ENCODE measurements at places on chromosomes 5 and 9. TPM values are rescaled to one million over a fixed set of nuclear protein-coding genes. Genes with fewer than 3 reads are reported as not detected.
A peak's percentile ranks its signal among the peaks of the same experiment; 100 is the strongest.

Gene INSYN2B
- polyA plus RNA-seq: 17.1 TPM

Gene QRFP
- polyA plus RNA-seq: not detected

Gene TTC16
- polyA plus RNA-seq: not detected

Gene PAPPA
- polyA plus RNA-seq: 0.41 TPM

Gene ADAMTS6
- polyA plus RNA-seq: 16.2 TPM

Gene ECM2
- polyA plus RNA-seq: 0.03 TPM

Gene DDX4
- not detected for polyA plus RNA-seq

Gene FABP6
- polyA plus RNA-seq: not detected

- DNase-seq: no peak
Measured at GRCh38 chr9:129544761-129545160, 76.1 kb downstream of the C9orf50 start.

- no peak for DNase-seq
Measured at GRCh38 chr9:31045810-31046209, 1338.6 kb upstream of the ACO1 start.

GRCh38 chr9:112933696-112934095 lies 43.0 kb upstream of the SLC46A2 start:
- DNase-seq: no peak

DNA sequence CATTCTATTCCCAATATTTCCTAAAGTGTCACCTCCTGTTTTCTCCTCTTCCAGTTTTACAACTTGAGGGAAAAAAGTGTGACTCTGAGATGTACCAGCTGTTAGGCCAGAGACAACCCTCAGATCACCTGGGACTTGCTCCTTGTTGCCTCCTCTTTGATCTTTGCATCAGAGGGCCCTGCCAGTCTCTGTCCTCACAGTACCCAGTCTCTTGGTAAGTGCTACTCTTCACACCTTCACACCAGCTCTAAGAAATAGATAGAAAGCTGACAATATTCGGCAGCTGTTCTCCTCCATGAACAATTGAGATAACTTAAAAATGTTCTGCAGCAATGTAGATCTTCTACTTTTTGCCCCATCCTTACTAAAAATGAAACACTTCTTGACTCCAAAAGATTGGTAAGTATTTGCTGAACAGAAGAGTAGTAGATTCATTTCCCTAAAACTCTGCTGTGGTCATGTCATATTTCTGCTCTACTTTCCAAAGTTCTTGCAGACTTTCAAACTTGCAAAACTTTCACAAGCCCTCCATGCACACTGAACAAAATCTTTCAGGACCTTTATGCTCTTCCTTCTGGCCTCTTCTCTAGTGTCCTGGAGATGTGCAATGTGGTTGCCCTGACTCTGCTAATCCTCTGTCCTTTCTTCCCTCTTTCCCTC lies 188.6 kb downstream of the SNX18 start:
- no peak for DNase-seq

DNA sequence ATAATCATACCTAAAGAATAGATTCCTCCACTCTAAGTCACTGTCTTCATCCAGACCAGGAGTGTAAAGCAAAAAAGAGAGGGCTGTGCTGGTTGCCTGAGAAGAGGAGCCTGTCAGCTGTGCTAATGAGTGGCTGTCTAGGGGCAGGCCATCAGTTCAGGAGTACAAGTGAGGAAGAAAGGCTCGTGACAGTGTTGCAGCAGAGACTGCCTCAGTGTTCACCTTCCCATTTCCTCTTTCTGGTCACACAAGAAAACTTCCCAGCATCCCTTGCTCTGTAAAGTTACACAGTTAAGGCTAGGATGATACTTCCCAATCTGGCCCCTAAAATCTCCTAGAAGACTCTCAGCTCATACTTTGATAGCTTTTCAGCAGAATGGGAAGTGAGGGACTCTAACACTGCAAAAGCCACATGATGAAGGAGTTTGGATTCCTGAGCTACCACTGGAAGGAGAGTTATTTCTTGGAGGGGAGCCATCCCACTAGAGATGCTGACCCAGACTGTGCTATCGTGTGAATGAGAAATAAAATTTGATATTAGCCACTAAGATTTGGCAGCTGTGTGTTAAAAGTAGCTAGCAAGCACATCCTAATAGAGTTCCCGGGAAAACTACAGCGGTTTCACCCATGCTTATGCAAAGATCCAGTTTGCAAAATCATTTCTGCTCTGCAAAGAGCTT lies 67.1 kb downstream of the ADAMTS12 start:
- DNase-seq: no peak

DNA sequence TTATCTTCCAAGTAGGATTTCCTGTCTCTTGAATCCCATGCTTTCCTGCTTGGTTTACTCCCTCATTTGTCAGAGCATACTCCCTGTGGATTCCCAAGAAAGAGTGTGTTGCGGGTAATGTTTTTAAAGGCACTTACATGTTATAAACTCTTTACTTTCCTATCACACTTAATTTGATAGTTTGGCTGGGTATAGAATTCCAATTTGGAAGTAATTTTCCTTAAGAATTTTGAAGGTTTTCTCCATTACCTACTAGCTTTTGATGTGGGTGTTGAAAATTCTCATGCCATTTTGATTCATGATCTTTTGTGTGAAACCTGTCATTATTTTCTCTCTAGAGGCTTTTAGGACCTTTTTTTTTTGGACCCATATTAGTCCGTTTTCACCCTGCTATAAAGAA lies 47.2 kb upstream of the PITX1 start:
- no peak for DNase-seq

DNA sequence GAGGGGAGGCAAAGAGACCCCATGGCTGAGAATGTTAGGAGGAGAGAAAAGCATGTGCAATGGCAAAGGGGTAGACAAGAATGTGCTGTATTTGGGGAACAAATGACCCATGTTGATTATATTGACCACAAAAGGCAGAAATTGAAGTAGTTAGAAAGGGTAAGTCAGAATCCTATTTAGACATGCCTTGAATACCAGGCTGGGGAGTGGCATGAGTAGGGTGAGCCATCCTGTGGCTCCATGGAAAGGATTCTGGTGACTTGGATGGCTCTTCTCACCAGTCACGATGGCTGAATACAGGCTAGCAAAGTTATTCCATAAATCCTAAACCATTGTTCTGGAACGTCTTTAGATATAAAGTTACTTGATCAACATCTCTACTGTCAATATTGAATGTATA lies 73.4 kb upstream of the MEF2C start:
- DNase-seq: no peak

DNA sequence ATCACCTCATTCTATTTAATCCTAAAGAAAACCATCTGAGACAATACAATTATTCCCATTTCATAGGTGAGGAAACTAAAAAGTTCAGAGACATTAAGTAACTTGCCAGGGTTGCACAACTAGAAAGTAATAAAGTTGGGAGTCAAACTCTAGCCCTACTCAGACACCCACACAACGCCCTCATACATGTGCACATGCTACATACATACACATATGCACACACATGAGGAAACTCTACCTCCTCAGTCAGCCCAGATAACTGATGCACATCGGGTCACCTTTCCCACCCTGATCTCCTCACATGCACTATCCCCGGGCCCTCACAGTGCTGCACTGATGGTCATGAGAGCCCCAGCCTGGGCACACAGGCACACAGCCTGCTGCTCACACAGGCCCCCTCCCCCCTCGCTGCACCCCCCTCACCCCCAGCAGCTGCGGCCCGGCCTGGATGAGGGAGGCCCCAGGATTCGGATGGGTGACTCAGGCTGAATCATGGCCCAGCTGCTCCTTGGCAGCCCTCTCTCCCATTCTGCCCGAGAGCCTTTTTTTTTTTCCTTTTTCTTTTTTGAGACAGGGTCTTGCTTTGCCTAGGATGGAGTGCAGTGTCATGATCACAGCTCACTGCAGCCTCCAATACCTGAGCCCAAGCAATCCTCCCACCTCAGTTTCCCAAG lies 5.0 kb upstream of the GPRIN1 start:
- peak; percentile 80 for DNase-seq

GRCh38 chr9:123620239-123620638 lies 264.2 kb downstream of the CRB2 start:
- no peak for DNase-seq

DNA sequence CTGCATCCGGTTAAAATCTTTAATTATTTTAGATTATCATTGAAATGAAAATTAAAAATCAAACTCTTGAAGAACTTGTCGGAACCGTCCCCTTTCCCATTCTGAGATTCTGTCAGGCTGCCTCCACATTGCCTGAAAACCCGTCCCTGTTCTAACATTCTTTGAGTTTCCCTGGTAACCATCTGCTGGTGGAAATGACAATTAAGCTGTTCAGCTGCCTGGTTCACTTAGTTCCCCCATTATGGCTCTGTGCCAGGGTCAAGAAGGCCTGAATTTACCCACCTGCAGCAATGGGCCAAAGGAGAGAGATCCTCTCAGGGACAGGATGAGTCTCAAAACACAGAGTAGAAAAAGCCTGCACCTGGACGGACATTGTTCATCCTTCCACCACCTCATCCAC lies 11.8 kb upstream of the TCOF1 start:
- no peak for DNase-seq

GRCh38 chr9:70883056-70883455 lies 238.4 kb downstream of the TRPM3 start:
- peak; percentile 44 for DNase-seq

GRCh38 chr5:142152384-142152732 lies 43.8 kb downstream of the NDFIP1 start:
- no peak for DNase-seq

GRCh38 chr9:130101915-130102314 lies 48.2 kb downstream of the GPR107 start:
- no peak for DNase-seq

DNA sequence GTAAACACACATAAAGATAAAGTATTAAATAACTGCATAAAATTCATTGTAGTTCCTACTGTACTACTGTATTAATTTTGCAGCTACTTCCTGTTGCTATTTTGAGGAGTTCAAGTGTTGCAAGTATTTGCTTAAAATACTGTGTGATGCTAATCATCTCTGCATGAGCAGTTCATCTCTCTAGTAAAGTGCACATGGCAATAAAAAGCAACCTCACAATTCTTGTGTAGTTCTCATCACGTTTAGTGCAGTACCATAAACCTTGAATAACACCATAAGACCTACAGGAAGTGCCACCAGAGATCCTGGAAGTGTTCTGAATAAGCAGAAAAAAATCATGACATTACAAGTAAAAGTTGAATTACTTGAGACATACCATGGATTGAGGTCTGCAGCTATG lies 34.6 kb downstream of the CPLANE1 start:
- DNase-seq: no peak

DNA sequence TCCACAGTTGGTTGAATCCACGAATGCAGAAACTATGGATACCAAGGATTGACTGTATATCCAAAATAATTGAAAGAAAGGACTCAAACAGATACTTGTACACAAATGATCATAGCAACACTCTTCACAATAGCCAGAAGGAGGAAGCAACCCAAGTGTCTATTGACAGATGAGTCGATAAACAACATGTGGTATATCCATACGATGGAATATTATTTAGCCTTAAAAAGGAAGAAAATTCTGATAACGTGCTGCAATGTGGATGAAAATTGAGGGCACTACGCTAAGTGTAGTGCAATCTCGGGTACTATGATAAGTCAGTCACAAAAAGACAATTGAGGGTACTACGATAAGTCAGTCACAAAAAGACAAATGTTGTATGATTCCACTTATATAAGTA lies 83.6 kb upstream of the CPEB4 start:
- DNase-seq: no peak

DNA sequence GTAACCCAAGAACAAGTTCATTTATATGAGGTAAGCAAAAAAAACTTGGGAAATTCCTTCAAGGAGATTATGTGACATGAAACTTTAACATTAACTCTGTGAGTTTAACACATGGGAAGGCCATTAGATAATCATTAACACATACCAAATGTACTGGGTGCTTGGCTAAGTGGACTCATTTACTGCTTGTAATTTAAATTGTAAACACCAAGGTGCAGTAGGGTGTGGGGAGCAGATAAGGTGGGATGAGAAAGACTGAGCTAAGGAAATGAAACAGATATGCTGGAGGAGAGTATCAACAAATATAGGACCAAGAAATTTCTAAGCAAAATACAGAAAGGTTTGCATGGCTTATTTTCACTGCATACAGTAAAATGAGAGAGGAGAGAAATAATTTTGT lies 2384.8 kb upstream of the ACO1 start:
- DNase-seq: no peak
